A549 treated with CpdA at 1 μM for 4 hours (cell line): ENCODE measurements at places on chromosomes 3 and 15. TPM values are rescaled to one million over a fixed set of nuclear protein-coding genes. Genes with fewer than 3 reads are reported as not detected.

The XYLB gene
- total RNA-seq, result 3.5 to 5.5 TPM (median 4.4 TPM) in 5 replicates

The NPAP1 gene
- total RNA-seq, result not detected in 5 replicates

The TCF12 gene
- total RNA-seq, result 33.9 to 46.6 TPM (median 46.4 TPM) in 5 replicates

The ATP8B4 gene
- 0.67 to 1.5 TPM (median 0.84 TPM) in 5 replicates for total RNA-seq

The CSPG4 gene
- total RNA-seq, result 0.09 to 0.13 TPM (median 0.12 TPM) in 5 replicates

The AMT gene
- total RNA-seq, result 0.09 to 0.38 TPM (median 0.35 TPM) in 4 of 5 replicates, not detected in the other

The SOX2 gene
- 0.64 to 1.5 TPM (median 1.2 TPM) in 5 replicates for total RNA-seq
